ENCODE measurements at places on chromosomes 6 and 20. TPM values are rescaled to one million over a fixed set of nuclear protein-coding genes. Genes with fewer than 3 reads are reported as not detected.
A peak's percentile ranks its signal among the peaks of the same experiment; 100 is the strongest.

DNA sequence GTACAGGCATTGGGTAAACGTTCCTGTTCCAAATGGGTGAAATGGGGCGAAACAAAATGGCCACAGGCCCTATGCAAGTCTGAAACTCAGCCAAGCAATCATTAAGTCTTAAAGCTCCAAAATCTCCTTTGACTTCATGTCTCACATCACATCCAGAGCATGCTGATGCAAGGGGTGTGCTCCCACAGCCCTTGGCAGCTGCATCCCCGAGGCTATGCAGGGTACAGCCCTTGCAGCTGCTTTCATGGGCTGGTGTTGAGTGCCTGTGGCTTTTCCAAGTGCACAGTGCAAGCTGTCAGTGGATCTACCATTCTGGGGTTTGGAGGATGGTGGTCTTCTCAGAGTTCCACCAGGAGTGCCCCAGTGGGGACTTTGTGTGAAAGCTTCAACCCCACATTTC is 270.0 kb upstream of the CDYL start:
- DNase-seq = no peak

- no peak for DNase-seq
Observed at GRCh38 chr6:14035071-14035847, 82.3 kb upstream of the CD83 start.

- no peak for DNase-seq
Observed at GRCh38 chr6:163232649-163233048, 181.9 kb upstream of the QKI start.

DNA sequence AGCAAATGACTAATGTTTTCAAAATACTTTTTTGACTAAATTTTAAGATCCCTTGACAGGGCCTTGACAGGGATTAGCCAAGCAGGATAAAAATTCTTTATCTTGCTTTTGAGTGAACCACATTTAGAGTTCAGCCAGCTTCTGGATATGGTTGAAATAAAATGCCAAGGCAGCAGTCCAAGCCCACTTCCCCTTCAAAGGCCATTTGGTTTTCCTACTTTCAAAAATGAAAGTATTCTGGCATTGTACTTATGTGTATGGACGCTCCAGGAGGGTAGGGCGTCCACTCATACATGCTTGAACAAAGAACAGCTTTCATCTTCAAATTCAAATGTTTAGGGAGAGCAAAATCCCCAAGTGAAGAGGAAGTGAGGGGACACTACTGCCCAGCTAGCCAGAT is 82.3 kb upstream of the BCLAF1 start:
- no peak for DNase-seq

DNA sequence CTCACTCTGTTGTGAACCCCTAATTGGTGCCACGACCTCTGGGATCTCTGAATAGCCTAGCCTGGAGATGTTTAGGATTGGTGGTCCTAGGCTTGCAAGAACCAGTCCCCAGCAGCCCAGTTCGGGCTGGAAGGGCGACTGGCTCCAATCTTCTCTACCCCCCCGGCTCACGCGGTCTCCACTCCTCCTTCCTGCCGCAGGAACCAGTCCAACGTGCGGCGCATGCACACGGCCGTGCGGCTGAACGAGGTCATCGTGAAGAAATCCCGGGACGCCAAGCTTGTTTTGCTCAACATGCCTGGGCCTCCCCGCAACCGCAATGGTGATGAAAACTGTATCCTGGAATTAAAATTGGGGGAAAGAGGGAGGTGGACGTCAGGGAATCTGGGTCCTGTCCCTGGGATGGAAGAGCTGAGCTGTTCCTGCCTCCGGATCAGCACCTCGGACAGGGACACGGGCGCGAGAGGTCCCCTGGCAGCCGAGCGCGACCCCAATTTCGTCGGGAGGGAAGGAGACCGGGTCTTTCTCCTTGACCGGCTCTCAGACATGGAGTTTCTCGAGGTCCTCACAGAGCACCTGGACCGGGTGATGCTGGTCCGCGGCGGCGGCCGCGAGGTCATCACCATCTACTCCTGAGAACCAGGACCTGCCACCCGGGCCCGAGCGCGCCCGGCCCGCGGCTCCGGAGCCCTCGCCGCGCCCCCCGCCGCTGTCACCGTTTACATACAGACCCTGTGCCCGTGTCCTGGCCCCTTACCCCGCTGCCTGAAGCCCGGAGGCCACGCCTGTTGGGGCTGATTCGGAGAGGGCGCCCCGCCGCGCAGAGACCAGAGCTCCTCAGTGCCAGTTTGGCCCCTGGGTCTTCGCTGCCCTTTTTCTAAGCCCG is 28.2 kb downstream of the SLC12A5 start:
- DNase-seq = peak; percentile 54

DNA sequence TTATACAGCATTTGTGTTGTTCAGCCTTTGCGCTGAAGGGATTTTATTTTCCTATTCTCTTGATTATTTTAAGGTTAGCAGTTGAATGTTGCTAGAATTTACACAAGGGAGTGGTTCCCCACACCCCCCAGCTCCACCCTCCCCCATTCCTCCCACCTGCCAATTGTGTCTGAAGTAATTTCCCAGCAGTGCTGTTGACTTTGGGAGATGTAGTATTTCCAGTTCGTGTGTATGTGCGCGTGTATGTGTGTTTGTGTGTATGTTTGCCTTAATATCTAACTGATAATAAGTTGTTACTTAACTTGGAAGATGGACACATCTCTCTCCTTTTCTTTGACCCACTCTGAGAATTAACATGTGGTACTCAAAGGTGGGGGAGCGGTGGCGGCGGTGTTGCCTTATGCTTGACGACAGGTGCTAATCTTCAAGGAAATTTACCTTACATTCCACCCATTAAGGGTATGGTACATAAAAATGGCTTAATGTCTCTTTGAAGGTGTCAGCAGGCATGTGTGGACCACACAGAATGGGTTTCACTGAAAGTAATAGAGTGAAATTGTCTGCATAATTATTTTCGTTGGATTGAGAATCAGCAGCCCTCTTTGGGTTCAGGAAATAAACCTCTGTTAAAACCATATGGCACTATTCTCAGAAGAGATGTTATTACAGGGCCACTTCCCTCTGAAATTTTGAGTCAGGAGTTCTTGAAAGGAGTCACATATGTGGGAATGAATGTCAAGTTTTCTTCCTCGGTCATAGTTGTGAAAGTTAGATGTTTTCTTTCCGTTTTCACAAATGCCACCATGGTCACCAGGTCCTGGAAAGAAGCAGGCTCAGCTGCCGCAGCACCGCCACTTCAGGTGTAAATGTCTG is 95.6 kb upstream of the SUPT3H start:
- DNase-seq = no peak

DNA sequence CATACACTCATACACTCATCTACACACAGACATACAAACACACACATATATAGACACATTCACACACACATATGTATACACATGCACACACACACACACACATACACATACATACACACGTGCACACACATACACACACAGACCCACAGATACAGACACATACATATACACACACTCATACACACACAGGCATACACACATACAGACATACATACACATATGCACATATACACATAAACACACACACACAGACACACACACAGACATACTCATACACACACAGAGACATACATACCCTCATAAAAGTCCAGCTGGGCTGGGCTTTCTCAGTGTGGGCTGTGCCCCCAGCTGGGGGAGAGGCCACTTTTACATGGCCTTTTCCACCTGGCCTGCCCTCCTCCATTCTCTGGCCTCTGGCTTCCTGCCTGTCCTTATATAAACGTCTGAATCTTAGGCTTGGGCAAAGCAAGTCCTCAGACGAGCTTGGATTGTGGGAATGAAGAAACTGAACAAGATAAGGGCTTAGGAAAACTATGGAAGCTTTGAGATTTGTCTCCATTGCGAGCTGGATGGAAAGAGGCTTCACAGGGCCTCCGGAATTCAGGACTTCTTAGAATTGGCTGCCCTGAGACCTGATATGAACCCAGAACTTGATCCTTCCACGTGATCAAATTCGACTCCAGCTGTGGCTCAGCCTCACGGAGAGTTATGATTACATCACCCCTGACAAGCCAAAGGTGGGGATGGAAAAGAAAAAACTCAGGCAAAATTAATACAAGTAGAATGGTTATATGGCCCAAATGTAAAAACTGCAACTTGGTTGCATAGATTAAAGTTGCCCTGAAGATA is 22.5 kb upstream of the CST3 start:
- no peak for DNase-seq

GRCh38 chr6:87692086-87692485 is 9.9 kb downstream of the AKIRIN2 start:
- DNase-seq = no peak

- DNase-seq = no peak
Observed at GRCh38 chr6:6405997-6406714, 85.7 kb upstream of the F13A1 start.

DNA sequence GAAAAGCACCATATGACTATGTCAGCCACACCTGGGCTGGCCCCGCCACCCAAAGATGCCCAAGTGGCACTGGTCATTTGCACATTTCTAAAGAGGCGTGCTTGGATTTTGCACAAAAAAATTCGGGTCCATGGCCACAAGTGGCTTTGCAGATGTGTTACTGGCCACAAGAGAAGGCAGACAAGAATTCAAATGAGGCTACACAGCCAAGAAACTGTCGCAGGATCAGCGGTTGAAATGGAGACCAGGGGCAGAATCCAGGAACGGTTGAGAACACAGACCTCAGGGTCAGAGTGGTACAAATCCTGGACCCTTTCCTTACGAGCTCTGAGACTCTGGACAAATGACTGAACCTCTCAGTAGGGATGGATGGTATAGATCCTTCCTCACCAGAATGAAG is 48.6 kb upstream of the SASH1 start:
- no peak for DNase-seq

- no peak for DNase-seq
Observed at GRCh38 chr6:69942485-69942884, 76.1 kb downstream of the COL19A1 start.

DNA sequence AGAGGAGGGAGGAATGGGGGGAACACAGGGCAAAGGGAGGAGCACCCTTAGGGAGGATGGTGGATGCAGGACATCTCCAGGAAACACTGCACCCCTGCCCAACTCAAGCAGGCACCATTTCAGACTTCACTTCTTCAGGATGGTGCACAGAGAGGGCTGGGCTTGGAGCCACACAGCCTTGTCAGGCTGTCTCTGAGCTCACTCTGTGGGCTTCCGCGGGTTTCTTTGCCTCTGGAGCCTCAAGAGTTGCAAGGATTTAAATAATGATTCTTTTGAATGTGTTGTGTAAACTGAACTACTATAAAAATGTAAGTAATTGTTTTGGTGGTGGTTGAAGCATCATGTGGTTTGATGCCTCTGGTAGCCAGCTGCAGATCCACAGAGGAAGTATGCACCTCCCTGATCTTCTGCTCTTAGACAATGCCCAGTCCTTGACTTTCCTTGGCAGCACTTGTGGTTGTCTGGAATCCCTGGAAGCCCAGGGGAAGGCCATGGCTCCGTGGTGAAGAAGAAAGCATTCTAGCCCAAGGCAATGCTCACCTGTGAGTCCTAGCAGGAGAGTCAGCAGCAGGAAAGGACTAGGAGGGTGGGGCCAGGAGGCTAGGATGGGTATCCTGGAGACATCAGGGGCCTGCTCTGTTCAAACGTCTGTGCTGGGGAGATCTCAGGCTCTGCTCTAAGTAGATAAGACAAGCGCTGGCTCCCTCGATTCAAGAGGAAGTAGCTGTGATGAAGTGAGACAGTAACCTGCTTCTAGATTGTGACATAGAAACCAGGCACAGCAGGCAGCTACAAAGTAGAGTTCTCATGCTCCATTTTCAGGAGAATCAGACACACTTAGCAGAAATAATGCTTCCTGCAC is 50.2 kb upstream of the SIRPG start:
- DNase-seq = no peak

DNA sequence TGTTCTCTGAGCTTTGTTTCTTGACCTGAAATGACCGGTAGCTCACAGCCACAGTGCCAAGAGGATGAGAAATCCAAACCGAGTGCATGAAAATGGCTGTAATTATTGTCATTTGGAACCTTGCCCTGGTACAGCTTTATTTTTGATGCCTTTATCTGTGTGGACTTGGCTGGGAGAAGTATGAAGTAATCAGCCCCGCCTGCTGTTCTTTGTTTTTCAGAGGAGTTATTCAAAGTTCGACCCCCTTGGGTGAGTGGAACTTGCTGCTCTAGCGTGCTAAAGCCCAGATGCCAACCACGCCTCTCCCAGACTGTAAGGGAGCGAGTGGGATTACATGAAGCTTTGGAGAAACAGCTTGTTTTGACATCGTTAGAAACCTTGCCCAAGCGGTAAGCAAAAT is 48.3 kb downstream of the ECT2L start:
- no peak for DNase-seq

DNA sequence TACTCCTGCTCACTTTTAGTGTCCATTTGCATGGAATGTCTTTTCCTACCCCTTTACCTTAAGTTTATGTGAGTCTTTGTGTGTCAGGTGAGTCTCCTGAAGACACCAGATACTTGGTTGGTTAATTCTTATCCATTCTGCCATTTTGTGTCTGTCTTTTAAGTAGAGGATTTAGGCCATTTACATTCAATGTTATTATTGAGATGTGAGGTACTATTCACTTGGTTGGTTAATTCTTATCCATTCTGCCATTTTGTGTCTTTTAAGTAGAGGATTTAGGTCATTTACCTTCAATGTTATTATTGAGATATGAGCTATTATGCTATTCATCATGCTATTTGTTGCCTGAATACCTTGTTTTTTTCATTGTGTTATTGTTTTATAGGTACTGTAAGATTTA is 113.8 kb downstream of the AIG1 start:
- no peak for DNase-seq

- no peak for DNase-seq
Observed at GRCh38 chr6:152458648-152459644, 178.2 kb downstream of the SYNE1 start.

GRCh38 chr6:41194386-41194785 is 6.6 kb downstream of the TREML2 start:
- no peak for DNase-seq

GRCh38 chr6:158849899-158850806 is 31.0 kb upstream of the EZR start:
- no peak for DNase-seq

DNA sequence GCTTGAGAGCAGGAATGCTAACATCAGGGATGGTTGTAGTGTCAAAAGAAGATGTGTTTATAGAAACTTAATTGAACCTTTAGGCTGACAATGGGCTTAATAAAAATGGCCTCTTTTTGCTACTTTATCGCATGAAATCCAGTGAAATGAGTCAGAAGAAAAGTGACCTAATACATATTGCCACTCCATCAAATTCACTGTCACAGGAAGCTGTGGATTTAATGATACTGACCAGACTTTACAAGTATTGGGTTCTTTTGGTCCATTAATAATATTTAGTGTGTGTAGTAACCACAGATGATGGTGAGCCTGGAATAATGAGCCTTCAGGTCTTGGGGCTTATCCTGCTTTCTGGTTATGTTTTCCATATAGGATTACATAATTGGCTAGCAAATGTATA is 231.8 kb upstream of the GMDS start:
- DNase-seq = no peak

- no peak for DNase-seq
Observed at GRCh38 chr6:149468179-149468578, 16.6 kb downstream of the ZC3H12D start.

- DNase-seq = no peak
Observed at GRCh38 chr20:63884506-63885263, 10.2 kb upstream of the DNAJC5 start.

Gene ATP6V1G2
- total RNA-seq = 0.13 TPM

Gene KIFC1
- total RNA-seq = 16.7 TPM

Gene PCSK2
- not detected for total RNA-seq

Gene DLL1
- 2.6 TPM for total RNA-seq

Gene ADGRB3
- total RNA-seq = not detected

Gene FIG4
- 10.7 TPM for total RNA-seq

Gene POU5F1
- total RNA-seq = not detected

All from dermis microvascular lymphatic vessel endothelial cell (primary cell).